Stimulated activated naive CD4-positive, alpha-beta T cell (primary cell): ENCODE measurements at places on chromosomes 3 and 15.

GRCh38 chr3:190326930-190327329, 4.7 kb upstream of the CLDN1 start:
- no peak for DNase-seq

GRCh38 chr3:126554560-126555525, 3.9 kb downstream of the C3orf22 start:
- no peak for DNase-seq

GRCh38 chr3:192188218-192188835, 539.0 kb downstream of the FGF12 start:
- no peak for DNase-seq

GRCh38 chr15:81085898-81086297, 48.2 kb upstream of the CFAP161 start:
- DNase-seq, result no peak

DNA sequence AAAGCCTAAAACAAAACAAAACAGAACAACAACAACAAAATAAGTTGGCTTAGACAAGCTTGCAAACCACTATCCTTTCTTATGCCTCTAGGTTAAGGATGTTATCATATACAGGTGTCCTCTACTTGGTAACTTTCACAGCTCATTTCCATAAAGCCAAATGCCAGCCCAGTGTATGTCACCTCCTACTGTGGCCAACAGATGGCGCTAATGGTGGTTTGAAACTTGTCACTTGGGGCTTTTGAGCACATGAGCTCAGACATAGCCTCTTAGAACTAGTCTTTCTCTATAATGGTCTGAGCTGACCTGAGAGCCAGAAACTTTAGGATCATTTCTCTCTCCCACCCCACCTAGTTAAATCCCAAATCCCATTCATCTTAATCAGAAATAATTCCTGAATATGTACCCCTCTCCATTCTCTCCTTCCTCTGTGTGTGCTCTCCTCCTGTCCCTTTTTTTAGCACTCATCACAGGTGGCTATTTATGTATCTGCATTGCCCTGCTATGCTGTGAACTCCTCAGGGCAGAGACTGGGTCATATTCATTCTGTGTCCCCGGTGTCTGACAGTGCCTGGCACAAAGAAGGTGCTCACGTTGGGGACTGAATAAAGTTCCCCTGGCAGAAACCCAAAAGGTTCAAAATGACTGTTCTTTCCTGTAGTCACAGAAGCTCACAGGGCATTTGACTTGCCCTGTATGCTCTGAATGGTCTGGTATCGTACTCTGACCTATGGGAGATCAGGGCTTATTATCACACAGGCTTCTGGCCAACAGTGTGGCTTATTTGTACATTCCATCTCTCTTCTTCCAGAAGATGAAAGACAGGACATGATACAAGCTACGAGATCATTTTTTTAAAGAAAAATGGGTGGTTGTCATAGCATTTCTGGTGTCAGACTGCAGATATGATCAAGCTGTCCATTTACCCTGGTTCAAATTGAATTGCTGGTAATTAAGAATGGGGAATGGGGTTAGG, 319.3 kb upstream of the AZI2 start:
- no peak for DNase-seq

DNA sequence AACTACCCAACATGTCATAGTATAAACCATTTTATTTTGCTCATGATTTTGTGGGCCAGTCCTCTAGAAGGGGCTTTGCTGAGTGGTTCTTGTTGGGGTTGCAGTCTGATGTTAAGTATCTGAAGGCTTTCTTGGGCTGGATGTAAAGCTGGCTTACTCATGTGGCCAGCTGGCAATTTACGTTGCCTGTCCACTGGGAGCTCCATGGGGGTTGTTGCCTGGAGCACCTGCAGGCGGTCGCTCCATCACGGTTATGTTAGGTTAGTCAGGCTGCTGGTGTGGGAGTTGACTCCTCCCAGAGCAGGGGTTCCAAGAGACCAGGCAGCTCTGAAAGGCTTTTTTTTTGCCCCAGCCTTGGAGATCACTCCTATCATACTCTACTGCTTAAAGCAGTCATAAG, 98.1 kb downstream of the NR1D2 start:
- DNase-seq, result no peak

DNA sequence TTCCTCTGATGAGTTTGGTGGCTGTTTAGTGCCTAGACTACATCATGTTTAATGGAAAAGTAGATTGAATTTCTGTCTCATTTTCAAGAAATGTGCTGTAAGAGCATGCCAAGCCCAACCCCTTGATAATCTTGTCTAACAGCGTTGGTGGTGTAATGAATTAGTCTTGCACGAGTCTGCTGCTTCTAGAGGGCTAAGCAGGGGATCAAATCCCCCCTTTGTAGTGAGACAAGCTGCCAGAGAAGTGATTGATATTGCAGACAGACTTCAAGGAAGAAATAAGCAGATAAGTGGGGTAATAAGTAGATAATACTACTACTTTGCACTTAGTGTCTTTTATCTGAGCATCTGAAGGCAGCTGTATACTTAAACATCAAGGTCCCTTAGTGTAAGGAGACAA, 141.4 kb downstream of the TP63 start:
- DNase-seq, result no peak

- no peak for DNase-seq
These were observed 40.4 kb downstream of the LPP start for GRCh38 chr3:188194332-188194731.

DNA sequence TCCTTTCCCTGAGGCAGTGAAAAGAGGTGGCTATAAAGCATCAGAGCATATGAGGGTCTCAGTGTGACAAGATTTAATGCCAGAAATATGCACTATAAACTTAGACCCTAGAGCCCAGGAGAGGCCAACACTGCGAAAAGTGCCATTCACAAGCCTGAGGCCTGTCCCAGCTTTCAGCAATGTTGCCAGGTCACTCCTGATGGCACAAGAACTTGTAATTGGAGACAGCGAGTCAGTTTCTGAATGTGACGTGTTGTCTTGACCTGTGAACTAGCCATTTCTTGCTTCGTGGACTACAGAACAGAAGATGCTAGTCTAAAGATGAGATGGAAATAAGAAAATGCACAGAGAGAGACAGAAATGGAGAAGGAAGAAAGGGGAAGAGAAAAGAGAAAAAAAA, 87.9 kb downstream of the WDR72 start:
- DNase-seq, result no peak

- no peak for DNase-seq
These were observed 150.5 kb downstream of the RSRC1 start for GRCh38 chr3:158260392-158260791.

GRCh38 chr3:190058521-190059241, 62.0 kb downstream of the P3H2 start:
- DNase-seq, result no peak

GRCh38 chr3:105039004-105039403, 327.7 kb upstream of the ALCAM start:
- DNase-seq, result no peak

DNA sequence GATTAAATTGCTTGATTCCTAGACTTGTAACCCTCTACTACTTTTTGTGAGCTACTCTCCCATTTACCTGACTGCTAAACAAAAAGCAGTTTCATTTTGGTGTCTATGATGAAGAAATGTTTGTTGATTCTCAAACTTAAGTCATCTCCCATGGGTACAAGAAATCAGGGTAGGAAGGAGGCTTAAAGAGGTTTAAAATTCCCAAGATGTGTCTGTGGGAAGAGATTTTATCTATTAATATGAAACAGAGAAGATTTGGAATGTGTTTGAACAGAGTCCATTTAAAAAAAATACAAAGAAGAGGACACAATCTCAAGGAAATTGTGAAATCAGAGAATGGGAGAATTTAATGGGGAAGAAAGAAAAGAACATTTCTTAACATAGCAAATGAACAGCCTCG, 14.8 kb downstream of the P3H2 start:
- no peak for DNase-seq

- DNase-seq, result no peak
These were observed 169.0 kb downstream of the GHSR start for GRCh38 chr3:172279191-172279640.

DNA sequence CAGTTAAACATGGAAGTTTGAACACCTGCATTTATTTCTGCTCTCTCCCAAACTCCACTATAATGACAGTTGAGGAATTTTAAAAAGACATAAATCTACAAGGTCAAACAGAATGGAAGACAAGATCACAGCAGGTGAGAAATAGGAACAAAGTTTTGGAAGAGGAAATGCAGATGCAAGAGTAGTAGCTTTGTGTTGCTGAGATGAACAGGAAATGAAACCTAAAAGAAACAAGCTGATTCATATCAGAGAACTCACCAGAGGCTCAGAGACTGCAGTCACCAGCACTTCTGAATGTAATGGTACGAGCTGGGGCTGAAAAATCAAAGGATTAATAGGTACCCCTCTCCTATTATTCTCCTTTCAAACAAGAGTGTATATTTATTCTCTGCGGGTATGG, 459.9 kb downstream of the RAP2B start:
- no peak for DNase-seq

DNA sequence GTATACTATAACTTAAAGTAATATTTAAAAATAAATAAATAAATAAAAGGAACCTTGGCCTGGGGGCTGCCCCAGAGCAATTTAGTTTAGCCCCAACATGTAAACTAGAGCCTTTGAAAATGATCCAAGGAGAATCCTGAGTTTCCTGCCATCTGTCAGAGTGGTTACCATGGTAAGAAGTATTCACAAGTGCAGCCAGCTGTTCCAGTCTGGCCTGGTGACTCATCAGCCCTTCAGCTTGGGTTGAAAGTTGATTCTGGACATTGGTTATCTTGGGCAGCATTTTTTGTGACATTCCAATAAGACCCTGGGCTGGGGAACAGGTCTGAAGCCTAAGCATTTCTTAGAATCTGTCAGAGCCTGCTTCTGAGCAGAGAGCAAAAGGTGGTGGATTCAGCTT, 72.7 kb upstream of the LRTM1 start:
- no peak for DNase-seq

GRCh38 chr15:77038312-77039216, 32.3 kb downstream of the TSPAN3 start:
- DNase-seq, result no peak

DNA sequence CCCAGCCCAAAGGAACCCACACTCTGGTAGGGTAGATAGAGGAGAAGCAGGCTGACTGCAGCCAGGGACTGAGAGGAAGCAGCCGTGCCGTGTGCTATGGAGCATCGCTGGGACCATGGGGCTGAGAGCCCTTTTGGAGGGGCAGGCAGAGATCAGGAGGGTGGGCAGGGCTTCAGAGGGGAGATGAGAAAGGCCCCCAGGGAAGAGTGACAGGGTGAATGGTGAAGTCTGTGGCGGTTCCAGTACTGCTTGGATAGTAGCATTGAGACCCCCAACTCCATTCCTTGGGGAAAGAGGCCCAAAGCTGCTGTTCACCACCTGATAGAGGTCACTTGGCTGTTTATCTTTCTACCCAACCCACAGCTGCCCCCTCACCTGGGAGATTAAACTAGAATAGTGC, 80.0 kb upstream of the MRPS22 start:
- no peak for DNase-seq

DNA sequence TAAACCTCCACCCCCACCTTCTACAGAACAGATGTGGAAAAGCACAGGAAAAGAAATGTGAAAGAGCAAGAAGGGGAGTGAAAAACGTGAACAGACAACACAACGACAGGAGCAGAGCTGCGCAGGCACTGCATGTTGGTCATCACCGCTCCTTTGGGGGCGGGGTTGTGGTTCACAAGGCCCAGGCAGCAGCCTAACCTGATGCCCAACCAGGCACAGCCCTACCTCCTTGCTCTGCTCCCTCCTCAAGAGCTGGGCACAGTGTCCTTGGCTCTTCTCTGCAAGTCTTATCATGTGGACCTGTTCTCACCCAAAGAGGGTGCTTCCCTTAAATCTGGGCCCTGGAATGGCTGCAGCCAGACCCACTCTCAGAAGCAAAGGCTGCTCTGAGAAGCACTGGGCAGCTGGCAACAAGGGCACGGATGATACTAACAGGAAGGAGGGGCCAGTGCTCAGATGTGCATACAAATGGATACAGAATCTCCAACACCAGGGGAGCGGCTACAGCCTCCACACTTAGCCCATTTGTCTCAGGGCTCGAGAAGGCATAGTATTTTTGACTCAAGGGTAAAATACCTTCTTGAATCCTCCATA, 64.6 kb downstream of the DHX30 start:
- no peak for DNase-seq

DNA sequence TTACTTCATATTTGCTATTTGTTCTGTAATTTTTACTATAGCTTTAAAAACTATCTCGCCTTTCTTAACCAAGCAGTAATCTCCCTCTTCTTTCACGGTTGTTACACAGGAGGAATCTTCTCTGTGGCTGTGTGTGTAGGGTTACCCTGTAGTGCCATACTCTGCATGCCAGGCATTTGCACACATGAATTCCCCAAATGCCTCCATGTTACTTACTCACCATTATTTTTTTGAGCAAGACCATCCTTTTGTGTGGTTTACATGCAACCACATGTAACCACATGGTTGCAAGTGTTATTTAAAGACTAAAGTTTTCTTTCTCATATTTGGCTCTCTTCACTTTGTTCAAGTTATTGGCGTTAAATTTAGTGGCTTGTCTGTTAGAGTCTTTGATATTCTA, 45.5 kb downstream of the HPS3 start:
- no peak for DNase-seq

- peak; percentile 72 for DNase-seq
These were observed 107.2 kb upstream of the RASGRP1 start for GRCh38 chr15:38671675-38672254.

DNA sequence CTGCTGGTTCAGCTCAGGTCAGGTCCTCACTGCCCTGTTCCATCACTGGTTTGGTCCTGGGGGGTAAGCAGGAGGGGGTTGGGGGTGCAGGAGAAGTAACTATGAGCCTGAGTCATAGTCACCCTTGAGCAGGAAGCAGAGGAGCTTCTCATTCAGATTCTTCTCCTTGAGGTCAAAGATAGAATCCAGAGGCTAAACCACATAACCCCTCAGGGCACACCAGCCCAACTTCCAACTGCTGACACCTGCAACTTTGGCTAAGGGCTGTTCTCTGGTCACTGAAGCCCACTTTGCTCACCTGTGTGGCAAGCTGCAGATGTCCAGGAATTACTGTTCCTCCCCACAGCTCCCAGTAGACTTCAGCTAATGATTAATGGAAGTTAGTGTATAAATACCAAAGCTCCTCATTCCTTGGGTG, 48.8 kb upstream of the LRRFIP2 start:
- no peak for DNase-seq

DNA sequence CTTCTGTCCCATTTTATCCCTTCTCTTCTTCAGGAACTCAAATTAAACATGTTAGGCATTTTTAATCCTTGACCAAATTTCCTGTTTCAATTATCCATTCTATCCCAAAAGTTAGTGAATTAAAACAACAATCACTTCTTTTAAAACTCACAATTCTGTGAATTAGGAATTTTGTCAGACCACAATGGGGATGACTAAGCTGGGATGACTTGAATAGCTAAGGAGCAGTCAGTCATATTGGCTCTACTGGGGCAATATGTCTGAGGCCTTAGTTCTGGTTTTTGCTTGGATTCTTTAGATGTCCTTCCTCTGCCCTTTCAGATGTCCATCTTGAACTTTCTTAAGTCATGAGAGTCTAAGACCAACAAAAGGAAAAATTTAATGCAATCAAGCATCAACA, 178.2 kb upstream of the TGFBR2 start:
- DNase-seq, result no peak
